ENCODE measurements at places on chromosomes 6 and 20.

- no peak for DNase-seq
Observed at GRCh38 chr6:31243508-31243907, 28.4 kb downstream of the HLA-C start.

GRCh38 chr20:2838170-2838797 is 2.2 kb downstream of the PCED1A start:
- no peak for DNase-seq

DNA sequence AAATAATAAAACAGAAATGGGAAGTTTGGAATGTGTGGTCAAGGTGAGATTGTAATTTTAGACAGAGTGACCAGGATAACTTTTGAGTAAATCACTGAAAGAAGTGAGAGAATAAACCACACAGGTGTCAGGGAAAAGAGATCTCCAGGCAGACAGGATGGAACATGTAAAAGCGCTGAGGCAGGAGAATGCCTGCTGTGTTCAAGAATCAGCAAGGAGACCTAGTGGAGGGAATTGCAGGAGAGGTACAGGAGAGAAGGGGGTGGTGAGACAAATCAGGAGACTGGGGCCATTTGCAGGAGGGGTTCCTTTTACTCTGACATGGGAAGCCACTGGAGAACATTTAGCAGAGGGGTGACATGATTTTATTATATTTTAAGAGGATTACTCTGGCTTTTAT is 456.7 kb downstream of the NKAIN2 start:
- no peak for DNase-seq

DNA sequence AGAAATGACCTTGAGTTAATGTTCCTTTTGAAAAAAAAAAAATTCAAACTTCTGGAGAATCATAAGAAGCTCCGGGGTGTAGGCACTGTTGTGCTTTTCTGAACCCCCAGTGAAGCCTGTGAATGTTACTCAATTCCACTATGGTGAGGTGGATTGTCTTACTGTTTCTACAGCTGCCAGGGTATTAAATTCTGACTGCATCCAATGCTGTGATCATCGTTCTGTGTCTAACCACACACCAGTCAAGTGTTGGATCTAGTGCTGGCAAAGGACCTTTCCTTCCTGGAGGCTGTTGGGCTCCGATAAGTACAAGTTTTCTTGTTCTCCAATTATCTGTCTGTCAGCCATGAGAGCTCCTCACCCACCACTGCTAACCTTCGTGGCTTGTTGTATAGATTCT is 162.0 kb upstream of the EPHA7 start:
- no peak for DNase-seq

- DNase-seq: no peak
Observed at GRCh38 chr6:90068264-90068663, 174.0 kb downstream of the GJA10 start.

GRCh38 chr6:56853541-56853940 is 101.4 kb upstream of the BEND6 start:
- no peak for DNase-seq

GRCh38 chr6:87473419-87473903 is 687 bp downstream of the SLC35A1 start:
- no peak for DNase-seq

DNA sequence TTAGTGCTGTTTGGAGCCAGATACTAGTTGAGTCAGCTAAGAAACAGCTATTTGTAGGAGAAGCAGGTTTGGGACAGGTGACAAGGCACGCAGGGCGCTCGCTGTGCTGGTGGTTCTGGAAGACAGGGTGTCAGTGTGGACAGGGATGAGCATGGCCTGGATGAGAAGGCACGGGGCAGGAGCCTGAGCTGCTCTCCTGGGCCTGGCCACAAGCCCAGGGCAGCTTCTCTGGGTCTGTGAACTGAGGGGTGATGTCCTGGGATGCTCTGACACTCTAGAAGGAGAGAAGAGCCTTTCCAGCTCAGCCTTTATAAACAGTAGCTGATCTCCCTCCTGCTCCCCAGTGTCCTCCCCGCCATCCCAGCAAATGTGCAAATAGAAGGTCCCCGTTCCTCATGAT is 37.9 kb downstream of the PLG start:
- no peak for DNase-seq

- DNase-seq: no peak
Observed at GRCh38 chr6:98836025-98836961, 1.9 kb downstream of the POU3F2 start.

DNA sequence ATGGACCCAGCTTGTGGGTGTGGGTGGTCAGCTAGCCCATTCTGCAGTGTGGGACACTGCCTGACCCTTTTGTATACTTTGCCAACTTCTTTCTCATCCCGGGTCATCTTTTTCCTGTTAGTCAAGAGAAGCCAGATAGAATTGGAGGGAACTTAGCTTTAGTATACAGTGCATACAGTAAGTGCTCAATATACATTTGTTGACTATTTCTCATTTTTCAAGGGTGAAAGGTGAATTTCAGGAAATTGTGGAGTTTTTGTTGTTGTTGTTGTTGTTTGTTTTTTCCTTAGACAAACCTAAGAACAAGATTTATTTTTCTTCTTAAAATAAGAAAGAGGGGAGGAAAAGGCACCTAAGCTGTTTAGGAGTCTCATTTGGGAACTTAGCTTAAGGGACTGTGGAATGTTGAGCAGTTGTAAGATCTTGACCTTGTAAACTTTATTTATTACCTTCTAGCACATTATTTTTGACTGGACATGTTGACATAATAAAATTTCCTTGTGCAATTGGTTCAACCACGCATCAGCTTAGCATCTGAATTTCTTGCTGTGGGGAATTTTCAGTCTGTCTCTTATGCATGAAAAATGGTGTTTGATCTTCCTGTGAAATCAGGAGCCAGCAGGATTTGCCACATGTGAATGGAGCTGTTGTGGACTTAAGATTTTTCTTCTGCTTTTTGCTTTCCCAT is 113.6 kb downstream of the ARID1B start:
- no peak for DNase-seq

DNA sequence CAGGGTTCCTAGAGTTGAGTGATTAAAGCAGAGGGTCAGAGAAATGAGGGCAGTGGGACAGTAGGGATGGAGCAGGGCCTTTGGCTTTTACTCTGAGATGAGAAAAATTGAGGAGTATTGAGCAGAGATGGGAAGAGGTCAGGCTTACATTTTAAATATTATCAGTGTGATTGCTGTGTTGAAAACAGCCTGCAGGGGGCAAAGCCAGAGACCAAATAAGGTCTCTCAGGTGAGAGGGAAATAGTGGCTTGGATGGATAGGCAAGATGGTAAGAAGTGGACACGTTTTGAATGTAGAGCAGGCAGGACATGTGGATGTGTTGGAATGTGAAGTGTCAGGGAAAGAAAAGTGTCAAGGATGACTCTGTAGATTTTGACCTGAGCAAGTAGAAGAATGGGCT is 105.0 kb upstream of the MAP3K7 start:
- DNase-seq: no peak

Data from stimulated activated naive B cell treated with anti-CD40 and anti-IgM and Interleukin-4, amounts not matched to agents 10 μg/mL and 1 μg/mL and 100 μg/mL, for 72 hours (primary cell).